Heart right ventricle (tissue), 16 donors: ENCODE measurements at places on chromosomes 11 and 22. TPM values are rescaled to one million over a fixed set of nuclear protein-coding genes. Genes with fewer than 3 reads are reported as not detected.

- DNase-seq = no peak
Observed at GRCh38 chr22:30866811-30867271, 101.7 kb downstream of the MORC2 start.

DNA sequence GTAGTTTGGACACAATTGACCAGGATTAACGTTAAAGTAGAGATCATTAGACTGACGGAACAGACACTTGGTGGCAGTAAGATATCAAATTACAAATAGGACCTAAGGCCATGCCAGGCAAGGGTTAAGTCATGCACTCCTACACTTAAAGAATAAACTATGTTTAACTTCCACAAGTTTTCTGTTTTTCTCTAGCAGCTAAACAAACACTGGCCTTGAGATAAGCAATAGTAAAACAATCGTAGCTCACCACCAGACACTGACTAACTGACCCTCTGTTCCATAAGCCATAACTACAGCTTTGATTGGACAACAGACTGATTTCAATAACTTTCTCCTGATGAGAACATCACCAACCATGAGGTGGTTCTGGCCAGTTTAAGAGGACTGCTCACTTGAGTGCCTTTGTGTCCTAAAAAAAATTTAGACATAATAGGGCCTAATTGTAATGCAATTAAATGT lies 2.0 kb upstream of the CEP126 start:
- DNase-seq = no peak

- no peak for DNase-seq
Observed at GRCh38 chr11:20163783-20164481, 3.7 kb upstream of the DBX1 start.

- DNase-seq = no peak
Observed at GRCh38 chr11:114173843-114174242, 114.3 kb downstream of the ZBTB16 start.

SLC5A4 gene
- 0.12 TPM for total RNA-seq
